ENCODE measurements at places on chromosomes 2 and 18.

DNA sequence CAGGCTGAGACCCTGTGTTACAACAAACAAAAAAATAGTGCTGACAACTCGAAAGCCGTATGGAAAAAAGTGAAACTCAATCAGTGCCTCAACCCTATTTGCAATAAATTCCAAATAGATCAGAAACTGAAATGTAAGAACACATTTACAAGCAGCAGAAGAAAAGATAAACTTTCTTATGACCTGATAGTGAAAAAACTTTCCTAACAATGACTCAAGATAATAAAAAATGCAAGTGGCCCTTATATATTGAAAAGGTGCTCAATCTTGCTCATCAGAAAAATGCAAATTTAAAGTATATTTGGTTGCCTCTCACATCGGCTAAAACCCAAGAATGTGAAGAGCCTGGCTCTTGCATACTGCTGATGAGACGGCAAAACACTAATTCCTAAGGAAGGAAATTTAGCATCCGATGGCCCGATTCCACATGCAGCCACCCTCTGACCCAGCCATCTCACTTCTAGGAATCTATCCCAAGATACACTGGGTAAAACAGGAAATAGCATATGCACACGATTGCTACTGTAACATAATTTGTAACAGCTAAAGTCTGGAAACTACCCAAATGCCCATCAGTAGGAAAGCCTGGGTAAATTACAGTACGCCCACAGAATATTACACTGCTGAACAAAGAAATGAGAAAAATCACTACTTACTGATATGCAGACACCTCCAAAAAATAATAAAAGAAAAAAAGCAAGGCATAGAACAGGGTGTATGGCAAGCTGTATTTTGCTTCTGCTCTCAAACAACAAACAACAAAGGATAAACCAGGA lies 56.8 kb downstream of the HDLBP start:
- DNase-seq = no peak

DNA sequence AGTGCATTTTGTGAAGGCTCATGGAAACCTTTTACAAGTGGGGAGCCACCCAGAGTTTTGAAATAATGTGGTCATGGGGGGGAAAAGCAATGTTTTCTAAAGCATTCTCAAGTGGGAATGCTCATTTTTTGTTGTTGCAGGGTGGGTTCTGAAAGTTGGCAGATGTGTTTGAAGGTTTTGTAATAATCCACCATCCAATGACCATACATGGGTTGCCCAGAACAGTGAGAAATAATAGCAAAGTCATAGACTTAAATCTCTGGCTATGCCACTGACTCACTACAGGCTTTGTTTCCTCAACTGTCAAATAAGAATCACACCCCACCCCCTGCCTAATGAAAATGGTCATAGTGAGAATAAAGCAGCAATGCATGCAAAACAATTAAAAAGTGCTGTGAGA lies 2.9 kb downstream of the DSG3 start:
- no peak for DNase-seq

GRCh38 chr18:62950246-62950645 lies 234.9 kb downstream of the PHLPP1 start:
- no peak for DNase-seq

DNA sequence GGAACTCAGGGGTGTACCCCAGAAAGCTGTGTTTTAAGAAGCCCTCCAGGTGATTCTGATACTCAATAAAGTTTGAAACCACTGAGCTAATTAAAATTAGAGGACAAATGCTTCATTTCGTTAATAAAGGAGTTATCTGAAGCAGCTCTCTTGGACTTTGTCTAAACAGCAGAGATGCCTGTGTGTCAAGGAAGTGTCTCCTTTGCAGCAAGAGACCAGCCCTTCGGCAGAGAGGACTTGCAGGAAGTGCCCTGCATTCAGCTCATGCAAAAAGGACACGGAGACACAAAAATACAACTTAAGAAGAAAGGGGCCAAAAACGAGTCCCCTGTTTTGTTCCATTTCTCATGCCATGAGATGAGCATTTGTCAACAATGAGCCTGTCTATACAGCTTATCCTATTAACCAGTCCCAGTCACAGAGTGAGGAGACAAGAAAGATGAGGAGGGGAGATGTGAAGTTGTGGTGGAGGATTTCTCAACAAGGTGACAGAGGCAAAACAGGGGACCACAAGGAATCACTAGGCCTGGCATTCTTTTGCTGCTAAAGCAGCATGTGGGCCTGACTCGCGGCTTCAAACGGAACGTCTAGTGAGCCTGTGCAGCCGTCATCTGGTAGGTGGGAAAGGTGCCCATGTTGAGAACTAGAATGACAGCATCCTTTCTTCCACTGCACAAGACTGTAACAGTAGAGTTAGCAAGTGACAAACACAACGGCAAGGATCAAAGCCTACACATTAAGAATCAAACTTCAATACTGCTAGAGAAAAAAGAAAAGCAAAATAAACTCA lies 152.3 kb downstream of the ANTXR1 start:
- no peak for DNase-seq

GRCh38 chr2:63651356-63651755 lies 62.6 kb downstream of the MDH1 start:
- no peak for DNase-seq
